ENCODE measurements at places on chromosomes 5 and 9. TPM values are rescaled to one million over a fixed set of nuclear protein-coding genes. Genes with fewer than 3 reads are reported as not detected.
A peak's percentile ranks its signal among the peaks of the same experiment; 100 is the strongest.

SLC27A4 gene
- 12.7 TPM for polyA plus RNA-seq

CSF2 gene
- polyA plus RNA-seq, result not detected

PLAC8L1 gene
- not detected for polyA plus RNA-seq

WNK2 gene
- polyA plus RNA-seq, result not detected

C6 gene
- not detected for polyA plus RNA-seq

MYMK gene
- not detected for polyA plus RNA-seq

TNFSF15 gene
- not detected for polyA plus RNA-seq

FAM169A gene
- 2.2 TPM for polyA plus RNA-seq

LCN9 gene
- polyA plus RNA-seq, result not detected

DNA sequence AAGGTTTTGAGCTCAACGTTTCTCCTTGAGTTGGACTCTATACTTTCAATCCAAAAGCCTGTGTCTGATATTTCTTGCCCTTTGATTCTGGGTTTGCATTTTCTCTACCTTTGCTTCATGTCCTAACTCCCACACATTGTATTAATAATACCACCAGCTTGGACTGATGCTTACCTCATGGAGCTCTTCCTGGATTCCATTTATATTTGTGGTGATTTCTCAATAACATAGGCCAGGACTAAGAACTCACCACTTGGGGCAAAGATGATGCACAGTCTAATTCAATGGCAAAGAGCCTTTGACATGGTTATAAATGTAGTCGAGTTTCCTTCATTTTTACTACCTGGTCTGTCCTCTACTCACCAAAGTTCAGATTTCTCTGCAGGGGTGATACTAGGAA lies 27.5 kb upstream of the EFNA5 start:
- DNase-seq, result no peak

GRCh38 chr9:79185866-79186265 lies 385.9 kb upstream of the TLE4 start:
- DNase-seq, result no peak

DNA sequence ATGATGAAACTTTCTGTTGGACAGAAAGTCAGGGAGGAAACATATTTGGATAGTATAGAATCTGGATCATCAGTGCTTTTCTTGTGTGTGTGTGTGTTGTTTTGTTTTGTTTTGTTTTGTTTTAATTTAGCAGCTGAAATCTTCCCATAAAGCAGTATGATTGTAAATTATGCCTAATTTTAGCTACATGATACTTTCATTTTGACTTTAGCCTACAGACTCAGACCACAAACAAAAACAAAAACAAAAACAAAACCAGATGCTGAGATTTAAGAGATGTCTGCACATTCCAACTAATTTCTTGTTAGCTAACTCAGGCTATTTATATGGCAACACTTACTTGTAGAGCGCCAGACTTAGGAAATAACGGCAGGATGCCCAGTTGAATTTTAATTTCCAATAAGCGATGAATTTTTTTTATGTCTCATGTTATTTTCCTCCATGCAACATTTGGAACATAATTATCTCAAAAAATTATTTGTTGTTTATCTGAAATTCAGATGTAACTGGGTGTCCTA lies 119.5 kb upstream of the TRPC7 start:
- no peak for DNase-seq

- DNase-seq, result no peak
These were observed 735.3 kb upstream of the ZNF608 start for GRCh38 chr5:125481506-125482465.

DNA sequence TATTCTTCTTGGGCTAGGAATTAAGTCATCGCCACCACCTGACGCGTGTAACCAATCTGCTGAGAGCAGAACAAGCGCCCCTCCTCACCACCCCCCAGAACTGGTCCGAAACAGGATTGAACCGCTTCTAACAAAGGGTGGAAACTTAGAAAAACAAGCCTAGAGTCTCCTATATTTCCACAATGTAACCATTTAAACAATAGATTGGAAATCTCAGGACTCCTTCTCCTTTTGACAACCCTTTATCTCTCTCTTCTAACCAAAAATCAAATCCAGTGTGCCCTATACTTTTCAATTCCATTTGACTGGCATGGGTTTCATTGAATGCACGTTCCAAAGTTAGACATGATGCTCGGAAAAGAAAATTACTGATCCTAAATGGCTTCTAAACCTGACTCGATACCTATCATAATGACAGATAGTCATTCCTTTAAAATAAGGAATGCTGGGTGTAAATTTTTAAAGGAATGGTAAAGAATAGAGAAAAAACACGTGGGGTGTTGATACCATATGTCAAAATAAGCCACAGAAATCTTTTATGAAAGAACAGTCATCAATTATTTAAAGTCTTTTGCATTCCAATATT lies 1.2 kb downstream of the ARRDC3 start:
- DNase-seq, result peak; percentile 85

DNA sequence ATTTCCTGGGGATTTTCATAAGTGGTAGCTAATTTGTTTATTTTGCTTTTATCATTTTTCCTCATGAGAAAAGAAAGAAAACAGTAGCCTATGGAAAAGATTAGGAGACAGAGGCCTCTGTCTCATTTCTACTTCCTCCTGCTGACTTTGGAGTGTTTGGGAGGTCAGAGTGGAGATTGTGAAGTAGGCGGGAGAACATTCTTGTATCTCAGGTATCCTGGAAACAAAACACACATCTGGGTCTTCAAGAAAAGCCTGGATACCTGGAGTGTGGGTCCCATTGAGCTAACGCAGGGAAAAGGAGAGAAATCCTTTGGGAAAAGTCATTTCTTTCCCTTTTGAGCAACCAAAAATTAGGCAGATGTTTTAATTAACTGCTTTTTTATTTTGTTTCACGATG lies 161.5 kb upstream of the DMAC1 start:
- DNase-seq, result no peak

- no peak for DNase-seq
These were observed 193.4 kb upstream of the GAS1 start for GRCh38 chr9:87140605-87141109.

DNA sequence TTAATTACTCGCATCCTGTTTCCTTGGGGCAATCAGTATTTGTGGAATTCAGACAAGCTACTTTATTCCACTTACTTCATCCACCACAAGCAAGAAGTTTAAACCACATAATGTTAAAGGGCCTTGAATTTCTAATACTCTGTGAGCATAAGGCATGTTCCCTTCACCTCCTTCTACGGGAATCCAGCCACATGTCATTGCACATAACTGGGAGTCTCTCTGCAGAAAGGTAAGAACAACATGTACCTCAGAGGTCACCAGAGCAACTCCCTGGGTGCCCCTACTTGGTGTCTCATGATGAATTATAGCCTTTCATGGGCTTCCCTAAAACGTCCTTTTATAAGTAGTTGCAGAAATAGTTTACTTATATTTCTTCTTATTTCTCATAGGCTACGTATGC lies 553.2 kb downstream of the DTWD2 start:
- no peak for DNase-seq

- no peak for DNase-seq
These were observed 120.1 kb upstream of the LPCAT1 start for GRCh38 chr5:1643651-1644392.

GRCh38 chr9:250039-250438 lies 35.4 kb downstream of the DOCK8 start:
- no peak for DNase-seq

DNA sequence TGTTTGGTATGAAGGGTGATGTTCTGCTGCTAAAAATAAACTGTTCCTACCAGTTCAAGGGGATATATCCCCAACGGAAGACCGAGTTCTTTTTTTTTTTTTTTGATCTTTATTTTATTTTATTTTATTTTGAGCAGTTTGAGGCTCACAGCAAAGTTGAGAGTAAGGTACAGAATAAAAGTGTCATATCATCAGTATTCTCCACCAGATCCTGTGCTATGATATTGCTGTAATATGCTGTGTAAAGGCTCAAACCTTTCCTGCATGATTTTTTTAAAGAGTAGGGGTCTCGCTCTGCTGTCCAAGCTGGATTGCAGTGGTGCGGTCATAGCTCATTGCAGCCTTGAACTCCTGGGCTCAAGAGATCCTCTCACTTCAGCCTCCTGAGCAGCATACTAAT lies 34.8 kb upstream of the DHFR start:
- DNase-seq, result no peak

- no peak for DNase-seq
These were observed 752.9 kb upstream of the SEMA6A start for GRCh38 chr5:117327511-117327910.

GRCh38 chr9:18706648-18707047 lies 232.7 kb downstream of the ADAMTSL1 start:
- DNase-seq, result no peak

DNA sequence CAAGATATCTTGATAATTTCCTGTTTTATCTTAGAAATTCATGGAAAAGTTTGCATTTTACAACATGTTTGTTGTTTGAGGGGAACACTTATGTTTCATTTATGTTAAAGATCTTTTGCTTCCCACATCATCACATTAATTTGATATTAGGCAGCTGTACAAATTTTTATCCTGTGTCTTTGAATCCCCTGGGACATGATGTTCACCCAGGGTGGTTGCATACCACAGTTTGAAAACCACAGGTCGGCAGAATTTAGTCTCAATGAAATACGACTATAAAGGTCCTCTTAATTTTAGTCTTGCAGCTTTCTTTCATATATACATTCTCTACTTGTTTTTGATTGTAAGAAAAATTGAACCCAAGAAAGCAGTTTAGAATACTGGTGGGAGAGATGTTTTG lies 3.7 kb downstream of the NAA35 start:
- no peak for DNase-seq

DNA sequence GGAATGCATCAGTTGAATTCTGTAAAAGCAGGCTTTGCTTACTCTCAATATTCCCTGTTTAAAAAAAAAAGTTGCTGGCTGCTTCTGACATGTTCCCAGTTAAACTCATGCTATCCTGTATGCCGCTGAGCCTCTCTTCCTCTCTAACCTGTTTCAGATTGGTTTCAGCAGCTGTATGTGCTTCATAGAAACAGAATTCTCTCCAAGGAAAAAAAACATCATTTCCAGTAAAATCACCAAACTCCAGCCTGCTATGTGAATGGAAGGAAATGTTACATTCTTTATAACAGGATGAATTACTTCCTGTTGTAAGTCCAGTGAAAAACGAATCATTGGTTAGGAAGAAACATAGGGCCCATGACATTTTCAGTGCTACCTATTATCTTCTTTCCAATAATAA lies 25.7 kb upstream of the KCNV2 start:
- no peak for DNase-seq

DNA sequence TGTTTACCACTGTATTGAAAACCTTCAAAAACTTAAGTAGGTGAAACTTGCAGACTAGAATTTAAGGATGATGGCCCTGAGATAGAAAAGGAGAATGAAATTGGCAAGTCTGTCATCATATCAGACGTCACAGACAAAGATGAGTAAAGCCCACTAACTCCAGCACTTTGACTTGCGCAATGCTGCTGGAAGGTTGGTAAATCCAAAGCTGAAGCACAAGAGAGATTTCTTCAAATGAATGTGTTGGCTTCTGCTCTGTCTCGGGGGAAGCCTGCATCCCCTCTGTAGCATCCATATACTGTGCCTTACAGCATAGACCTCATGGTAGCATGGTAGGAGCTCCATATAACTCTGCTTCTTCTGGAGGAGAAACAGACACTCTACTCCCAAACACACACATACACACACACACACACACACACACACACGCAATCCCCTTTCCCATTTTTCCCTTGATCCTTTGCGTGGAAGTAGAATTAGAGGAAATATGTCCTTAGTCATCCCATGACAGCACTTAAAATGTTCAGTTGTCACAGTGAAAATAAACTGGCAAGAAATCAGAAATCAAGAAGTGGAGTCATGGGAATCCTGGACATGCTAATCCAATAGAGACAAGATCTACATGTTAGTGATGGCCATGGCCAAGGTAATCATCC lies 241.5 kb downstream of the NR3C1 start:
- no peak for DNase-seq

DNA sequence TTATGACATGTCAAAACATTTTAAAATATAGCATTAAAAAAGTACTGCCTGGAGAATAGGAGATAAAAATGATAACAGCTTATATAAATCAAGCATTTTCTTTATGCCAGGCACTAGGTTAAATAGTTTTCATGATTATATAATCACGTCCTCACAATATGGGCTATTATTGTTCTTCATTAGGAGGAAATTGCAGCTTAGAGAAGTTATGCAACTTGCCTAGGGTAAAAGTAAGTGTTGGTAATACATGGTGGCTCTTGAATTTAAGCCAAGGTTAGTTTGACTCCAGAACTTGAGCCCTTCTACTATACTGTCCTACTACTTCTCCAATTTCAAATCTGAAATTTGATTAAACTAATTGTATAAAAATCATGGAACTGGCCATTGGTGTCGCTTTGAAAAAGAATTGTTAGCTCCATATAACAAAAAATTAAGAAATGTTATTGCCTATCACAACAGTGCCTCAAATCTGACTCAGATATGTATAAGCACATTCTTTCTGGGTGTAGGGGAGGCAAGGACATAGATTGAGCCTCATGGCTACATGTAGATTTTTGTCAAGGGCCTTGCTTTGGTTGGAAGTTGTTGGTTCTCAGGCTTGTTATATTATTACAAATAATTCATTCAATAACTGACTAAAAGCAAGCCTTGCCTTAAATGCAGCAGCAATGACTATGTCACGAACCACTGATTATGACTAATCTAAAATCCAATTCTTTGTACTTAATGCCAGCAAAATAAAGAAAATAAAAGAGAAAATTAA lies 223.5 kb upstream of the DAB2 start:
- no peak for DNase-seq

DNA sequence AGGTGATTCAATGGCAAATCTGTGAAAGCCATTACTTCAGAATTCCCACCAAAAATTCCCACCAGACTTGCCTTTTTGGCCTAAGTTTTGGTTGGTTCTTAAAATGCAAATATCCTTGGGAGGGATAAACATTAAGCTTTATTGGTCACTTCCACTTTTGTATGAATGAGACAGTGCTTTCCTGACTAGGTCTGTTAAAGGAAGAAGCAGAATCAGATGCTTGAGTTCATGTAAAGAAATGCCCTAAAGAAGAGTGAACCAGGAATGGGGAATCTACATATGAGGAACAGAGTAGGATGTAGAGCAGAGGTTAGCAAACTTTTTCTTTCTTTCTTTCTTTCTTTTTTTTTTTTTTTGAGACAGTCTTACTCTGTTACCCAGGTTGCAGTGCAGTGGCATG lies 129.3 kb downstream of the GCNT1 start:
- DNase-seq, result no peak

DNA sequence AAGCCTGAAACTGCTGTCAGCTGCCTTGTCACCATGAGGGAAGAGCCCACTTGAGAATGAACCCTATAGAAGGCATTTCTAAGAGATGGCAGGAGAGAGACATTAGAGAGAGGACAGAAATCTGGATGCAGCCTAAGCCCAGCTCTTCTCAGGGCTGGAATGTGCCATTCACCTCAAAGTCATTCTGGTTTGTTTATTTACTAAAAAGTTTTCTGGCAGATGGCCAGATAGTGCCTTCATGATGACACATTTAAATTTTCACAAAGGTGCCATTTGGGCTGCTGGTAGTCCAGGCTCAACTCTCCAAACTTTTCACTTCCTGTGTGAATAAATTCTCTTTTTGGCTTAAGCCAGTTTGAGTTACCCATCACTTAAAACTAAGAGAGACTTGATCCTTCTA lies 144.6 kb upstream of the ZNF366 start:
- DNase-seq, result no peak
